RPMI8226 (cell line): ENCODE measurements at places on chromosomes 6 and 20.
A peak's percentile ranks its signal among the peaks of the same experiment; 100 is the strongest.

DNA sequence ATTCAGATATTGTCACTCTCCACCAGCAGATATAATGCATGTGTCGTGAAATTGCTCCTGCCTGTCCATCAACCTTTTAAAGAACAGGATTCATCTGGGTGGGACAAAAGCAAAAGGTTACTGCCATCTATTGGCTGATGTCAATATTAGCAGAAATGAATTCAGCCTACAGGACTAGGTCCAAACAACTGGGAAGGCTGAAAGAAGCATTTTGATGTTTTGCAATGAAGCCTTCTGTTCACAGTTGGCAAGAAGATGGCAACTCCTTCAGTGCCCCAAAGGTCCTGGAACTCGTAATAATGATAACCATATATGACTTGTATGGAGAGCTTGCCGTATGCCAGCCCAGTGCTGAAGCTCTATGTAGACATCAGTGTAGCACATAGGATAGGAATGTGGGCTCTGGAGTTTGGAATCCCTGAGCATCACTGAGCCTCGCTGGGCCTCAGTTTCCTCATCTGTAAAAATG lies 7.5 kb downstream of the BCAS1 start:
- peak; percentile 46 for DNase-seq

DNA sequence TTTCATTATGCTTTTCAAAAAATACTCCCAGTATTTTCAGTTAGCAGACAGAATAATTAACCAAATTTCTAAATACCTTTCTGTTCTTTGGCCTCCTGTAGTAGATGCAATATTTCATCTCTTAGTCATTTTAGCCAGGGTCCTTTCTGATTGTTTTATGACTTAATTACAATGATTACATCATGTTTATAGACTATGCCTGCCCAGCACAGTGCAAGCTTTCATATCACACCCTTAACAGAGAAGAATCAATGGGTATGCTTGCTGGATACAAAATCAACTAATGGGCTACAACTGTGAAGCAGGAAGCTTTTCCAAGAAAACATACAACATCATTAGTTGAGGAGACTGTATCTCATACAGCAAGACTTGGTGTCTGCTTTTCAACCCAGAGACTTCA lies 119.8 kb upstream of the NRSN1 start:
- DNase-seq: no peak

- DNase-seq: no peak
These were observed 540.2 kb downstream of the PRKN start for GRCh38 chr6:162187168-162187935.

DNA sequence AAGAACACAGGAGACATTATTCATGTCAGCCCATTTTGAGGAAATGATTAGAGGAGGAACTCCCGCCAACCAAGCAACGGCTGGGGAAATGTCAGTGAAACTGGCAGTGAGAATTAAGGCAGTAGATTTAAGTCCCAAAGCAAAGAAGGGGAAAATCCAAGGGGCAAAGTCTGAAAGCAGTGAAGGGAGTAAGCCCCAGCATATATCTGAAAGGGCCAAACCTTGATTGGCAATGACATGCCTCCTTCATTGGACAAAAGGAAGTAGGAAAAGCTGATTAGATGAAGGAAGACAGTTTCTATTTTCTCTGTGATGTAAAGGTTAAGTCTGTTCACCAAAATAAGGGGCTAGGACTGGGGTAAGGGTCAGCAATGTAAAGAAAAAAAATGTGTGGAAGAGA lies 190.3 kb downstream of the RNF144B start:
- DNase-seq: no peak

GRCh38 chr20:15925376-15925775 lies 647.9 kb downstream of the KIF16B start:
- no peak for DNase-seq

GRCh38 chr6:161137839-161138542 lies 135.9 kb downstream of the AGPAT4 start:
- no peak for DNase-seq

DNA sequence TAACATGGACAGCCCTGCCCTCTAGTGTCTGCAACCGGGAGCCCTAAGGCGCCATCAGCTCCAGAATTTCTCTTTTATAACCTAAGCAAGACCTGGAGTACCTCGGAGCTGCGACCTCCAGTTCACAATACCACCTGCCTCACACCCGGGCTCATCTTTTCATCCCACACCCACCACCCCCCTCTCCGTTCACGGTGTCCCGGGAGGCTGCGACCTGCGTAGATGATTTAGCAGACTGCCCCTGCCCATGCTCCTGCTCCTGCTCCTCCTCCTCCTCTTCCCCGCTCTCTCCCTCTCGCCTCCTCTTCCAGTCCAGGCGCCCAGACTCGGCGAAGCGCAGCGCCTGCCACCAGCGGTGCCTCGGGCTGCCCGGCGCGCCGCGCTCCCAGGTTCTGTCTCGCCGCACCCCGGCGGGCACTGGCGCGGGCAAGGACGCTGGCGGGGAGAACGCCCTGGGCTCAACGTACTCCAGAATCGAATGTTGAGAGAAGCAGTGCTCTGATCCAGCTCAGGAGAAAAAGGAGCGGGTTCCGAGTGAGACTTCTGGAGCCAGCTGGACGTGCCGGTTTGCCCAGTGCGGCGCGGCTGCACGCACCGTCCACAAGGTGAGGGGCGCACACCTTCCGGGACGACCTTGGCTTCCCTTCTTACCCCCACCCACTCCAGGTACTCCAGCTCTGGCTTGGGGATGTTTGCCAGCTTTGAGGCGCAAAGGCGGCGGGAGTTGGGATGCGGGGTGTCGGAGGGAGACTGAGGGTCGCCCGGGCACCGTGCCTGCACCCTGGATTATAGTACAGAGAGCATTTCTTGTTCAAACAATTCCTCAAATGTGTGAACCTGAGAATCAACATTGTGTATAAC lies at the start of gene HTR1E:
HTR1E (plus strand) TSS at position 310 of the 861 bp plus-strand sequence. CDS start 77,807 bp downstream, outside the sequence.
- peak; percentile 31 for DNase-seq

DNA sequence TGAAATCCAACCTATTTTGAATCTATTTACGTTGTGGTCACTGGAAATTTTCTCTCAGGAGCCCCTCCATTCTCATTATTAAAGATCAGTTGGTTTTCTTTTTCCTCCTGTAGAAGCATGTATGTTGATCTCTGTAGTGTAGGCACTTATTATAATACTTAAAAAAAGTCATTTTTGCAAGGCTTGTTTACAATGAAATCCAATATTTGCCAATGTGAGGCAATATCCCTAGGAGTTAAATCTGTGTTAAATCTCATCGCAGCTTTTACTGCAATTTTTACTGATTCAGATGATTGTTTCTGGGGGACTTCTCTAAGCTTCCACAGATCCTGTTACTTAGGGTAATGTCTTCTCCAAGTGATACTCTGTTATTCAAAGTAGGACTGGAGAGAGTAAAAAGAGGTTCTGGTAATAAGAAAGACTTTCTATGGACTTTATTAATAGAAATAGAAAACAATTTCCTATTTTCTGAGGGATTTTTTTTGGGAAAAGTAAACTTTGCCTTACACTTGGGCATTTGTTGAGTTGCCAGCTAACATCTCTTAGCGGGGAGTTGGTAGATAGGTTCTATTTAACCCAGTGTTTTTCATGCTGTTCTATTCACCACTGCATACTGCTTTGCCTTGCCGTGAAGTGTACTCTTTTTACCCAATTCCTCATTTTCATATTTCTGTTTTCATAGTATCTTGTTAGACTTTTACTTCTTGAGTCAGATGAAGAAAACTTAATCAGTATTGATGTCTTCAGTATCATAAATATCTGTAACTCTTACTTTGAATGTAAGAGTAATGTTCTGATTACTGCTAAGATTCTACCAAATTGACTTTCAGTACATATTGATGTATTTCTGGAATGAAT lies 48.6 kb downstream of the CDKAL1 start:
- DNase-seq: no peak
